ENCODE measurements at places on chromosomes 4 and X.

DNA sequence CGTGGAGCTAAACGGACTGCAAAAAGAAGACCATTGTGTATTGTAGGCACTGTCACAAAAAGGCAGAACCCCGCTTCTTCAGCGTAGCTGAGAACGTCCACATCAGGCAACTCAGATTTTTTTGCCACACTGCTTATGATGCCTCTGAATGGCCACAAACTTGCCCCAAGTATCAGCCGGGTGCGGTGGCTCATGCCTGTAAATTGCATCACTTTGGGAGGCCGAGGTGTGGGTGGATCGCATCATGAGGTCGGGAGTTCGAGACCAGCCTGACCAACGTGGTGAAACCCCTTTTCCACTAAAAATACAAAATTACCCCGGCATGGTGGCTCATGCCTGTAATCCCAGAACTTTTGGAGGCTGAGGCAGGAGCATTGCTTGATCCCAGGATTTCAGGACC is 14.9 kb upstream of the IL3RA start:
- DNase-seq = no peak

- DNase-seq = no peak
These were observed 104.3 kb upstream of the IGSF1 start for GRCh38 chrX:131393426-131393825.

DNA sequence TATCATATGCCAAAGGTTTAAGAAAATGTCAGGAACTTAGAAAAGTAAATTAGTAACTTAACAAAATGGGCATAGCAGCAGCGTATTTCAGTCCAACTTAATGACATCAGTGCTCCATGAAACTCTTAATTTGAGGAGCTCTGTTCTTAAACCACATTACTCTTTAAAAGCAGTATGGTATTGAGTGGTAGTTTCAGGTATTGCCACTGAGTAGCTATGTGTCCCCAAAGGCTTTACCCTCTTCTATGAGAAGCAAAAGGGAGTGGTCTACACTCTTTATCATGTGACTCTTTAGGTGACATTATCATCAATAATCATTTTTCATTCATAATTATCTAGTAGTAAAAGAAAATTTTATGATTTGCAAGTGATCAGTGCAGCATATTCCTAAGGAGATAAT is 158.3 kb downstream of the STIM2 start:
- no peak for DNase-seq

DNA sequence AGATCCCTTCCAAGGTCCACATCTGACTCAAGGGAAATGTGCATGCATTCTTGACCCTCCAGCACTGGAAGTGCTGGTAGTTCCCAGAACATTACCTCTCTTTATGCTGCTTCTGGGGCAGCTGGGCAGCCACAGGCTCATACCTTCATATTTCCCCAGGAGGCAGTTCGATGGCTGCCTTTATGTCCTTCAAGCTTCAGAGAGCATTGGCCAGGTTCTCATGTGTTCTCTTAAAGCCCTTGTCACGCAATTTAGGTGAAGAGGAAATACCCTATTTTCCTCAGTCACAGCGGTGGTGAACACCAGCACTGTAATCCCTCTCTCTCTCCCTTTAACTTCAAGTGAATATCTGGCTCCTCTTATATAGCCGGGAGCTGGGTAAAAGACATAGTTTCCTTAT is 134.3 kb downstream of the MID1IP1 start:
- no peak for DNase-seq

DNA sequence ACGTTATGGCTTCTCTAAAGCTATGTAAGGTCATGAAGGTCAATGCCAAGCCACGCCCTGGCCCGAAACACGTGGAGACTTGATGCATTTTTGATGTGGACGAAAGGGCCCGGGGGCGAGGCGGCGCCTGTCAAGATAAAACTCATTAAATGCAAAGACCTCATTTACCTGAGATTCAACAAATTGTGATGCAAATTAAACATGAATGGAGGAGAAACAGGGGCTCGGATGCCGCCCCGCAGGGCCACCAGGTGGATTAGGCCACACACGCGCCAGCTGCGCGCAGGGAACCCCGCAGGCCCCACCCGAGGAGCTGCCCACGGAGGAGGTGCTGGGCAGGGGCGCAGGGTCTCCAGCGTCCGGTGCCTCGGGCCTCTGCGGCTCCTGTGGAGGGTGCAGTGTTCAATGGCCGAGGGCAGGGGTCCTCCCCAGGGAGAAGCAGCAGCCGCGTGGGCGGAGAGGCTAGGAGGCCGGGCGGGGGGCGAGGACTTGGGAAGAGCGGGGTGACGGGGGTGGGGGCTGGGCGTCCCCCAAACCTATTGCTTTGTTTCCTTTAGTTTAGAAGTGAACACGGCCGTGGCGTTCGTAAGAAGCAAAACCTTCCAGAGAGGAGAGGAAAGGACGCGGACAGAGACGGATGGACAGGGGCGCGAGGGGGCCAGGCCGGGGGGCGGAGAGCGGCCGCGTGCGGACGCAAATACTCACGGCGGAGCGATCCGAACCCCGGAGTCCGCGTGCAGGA is 40.4 kb downstream of the CPLX1 start:
- no peak for DNase-seq

GRCh38 chr4:5638976-5639375 is 69.4 kb downstream of the EVC2 start:
- no peak for DNase-seq

GRCh38 chrX:41913476-41913875 is 9.9 kb downstream of the CASK start:
- no peak for DNase-seq

GRCh38 chr4:5615496-5616075 is 92.8 kb downstream of the EVC2 start:
- no peak for DNase-seq

DNA sequence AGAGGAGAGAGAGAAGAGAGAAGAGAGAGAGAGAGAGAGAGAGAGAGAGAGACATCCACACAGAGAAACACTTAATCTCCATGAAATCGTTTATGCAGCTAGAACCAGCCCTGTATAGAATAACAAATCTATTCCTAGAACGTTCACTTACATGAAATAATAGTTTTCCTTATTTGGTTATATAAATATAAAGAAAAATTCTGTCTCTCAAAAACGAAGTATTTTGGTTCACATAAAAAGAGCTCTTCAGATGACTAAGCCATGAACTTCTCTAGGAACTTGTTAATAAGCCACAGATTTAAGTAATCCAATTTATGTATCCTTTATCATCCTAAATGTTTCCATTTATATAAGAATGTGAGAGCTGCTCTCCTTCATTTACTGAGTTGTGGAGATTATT is 1315.1 kb upstream of the PCDH7 start:
- DNase-seq = no peak

- DNase-seq = no peak
These were observed 119.2 kb downstream of the IRF2 start for GRCh38 chr4:184355111-184355604.

- no peak for DNase-seq
These were observed 107.8 kb downstream of the EFNB1 start for GRCh38 chrX:68936608-68937007.

DNA sequence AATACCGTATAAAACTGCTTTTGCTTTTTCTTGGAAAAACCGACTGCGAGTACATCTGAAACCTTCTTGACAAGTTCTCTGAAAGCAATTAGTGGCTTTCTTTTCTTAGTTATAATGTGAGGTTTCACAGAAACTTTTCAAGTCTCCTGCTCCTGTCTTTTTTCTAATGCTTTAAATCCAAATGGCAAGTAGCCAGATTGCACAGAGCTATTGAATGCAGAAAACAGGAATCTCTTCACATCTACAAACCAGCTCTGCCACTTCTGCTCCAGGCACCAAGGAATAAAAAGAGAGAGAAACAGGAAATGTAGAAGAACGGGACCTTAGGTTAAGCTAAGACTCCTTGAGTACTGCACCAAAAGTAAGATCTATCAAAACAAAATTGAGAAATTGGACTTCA is 267.3 kb upstream of the TET2 start:
- no peak for DNase-seq

- DNase-seq = no peak
These were observed 47.5 kb upstream of the UGT2B15 start for GRCh38 chr4:68717999-68718398.

DNA sequence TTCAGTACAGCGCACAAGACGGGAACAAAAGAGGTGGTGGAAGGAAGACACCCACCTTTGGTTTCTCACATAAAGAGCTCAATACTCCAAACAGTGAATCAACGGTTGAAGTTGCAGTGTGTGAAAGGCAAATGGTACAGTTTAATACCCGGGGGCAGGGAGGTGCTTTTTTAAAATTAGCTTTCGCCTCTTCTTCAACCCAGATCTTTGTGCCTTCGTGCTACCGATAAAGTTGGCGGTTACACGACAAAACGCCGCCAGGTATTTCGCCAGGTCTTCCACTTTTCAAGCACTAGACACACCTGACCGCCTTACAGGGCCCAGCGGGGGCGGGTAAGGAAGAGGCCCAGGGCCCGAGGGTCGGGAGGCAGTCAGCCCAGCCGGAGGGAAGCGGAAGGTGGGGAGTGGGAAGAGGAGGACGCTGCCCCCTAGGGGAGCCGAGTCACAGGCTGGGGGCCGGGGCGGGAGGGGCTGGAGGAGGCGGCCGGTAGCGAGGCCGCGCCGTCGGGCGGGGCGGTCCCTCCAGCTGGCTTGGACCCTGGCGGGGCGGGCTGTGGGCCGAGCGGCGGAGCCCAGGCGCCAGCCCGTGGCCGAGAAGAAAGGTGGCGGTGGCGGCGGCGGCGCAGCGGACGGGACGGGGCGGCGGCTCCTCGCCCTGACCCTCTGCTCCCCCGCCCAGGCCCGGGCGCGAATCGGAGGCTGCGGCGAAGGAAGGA is 16.0 kb downstream of the UTP3 start:
- DNase-seq = no peak

GRCh38 chr4:38905652-38906385 is 38.2 kb downstream of the FAM114A1 start:
- no peak for DNase-seq

- no peak for DNase-seq
These were observed 214.5 kb upstream of the TACR3 start for GRCh38 chr4:103934178-103934789.

DNA sequence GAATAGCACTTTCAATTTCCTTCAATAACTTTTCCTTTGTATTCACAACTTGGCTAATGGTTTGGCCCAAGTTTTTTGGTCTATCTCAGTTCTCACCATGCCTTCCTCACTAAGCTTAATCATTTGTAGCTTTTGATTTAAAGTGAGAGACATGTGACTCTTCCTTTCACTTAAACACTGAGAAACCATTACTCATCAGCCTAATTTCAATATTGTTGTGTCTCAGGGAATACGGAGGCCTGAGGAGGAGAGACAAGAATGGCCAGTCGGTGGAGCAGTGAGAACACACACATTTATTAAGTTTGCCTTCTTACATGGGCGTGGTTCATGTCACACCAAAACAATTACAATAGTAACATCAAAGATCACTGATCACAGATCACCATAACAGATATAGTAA is 56.7 kb downstream of the TSPAN5 start:
- no peak for DNase-seq

DNA sequence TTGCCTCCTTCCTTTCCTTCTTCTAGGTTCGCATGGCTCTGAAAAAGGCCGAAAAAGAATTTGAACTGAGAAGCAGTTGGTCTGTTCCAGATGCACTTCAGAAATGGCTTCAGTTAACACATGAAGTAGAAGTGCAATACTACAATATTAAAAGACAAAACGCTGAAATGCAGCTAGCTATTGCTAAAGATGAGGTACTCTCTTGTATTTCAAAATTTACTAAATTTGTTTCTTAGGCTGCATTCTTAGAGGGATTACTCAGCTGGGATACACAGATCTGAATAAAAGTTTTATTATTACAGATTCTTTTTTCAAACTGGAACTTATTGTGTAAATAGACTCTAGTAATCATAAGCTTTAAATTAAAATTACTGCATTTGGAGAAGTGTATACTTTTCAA is 146.9 kb downstream of the STIM2 start:
- DNase-seq = no peak

DNA sequence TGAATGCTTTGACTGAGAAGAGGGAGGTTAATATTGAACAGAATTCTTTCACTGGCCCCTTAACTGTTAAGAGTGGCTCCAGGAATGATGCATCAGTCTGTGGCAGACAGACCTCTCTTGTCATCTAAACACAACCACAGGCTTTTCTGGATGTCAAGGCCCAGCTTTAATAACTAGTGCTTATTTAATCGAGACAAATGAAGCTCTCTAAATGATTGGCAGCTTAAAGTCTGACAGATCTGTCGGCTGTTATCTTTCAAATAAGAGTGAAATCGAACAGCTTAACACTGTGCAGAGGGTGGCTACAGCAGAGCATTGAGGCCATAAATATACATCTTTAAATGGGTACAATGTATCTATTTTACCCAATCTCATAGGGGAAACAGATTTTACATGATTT is 500.8 kb upstream of the PABPC4L start:
- no peak for DNase-seq

DNA sequence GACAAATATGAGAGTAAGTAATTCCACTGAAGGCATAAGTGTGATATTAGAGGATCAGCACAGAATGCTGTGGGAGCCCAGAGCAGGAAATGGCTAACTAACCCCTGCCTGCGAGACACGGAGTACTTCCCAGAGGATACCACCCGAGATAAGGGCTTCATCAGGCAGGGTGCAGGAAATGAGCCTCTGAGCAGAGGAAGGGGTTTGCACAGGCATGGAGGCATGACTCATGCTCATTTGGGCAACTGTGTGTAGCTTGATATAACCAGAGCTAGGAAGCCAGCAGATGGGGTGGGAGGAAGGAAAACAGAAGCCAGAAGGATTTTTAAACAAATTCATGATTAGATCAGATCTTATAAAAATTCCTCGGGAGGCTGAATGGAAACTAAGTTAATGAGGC is 70.0 kb upstream of the TSPAN5 start:
- DNase-seq = no peak

DNA sequence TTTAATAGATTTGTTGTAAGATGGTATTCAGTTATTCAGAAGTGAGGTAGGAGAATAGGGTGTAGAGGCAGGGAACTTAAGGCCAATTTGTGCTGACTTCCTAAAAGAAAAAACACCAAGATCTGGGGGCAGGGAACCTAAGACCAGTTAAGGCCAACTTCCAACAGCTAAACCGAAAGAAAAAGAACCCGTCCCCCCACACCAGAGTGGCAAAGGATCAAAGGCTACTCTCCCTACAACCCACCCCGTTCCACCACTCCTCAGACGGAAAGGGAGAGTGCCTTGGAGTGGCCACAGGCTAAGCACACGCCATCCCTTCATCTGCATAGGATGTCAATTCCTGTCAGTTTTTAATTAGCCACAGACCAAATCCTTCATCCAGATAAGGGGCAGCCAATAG is 3.7 kb upstream of the ZNF718 start:
- no peak for DNase-seq

GRCh38 chrX:40912576-40912975 is 172.7 kb upstream of the USP9X start:
- DNase-seq = no peak

DNA sequence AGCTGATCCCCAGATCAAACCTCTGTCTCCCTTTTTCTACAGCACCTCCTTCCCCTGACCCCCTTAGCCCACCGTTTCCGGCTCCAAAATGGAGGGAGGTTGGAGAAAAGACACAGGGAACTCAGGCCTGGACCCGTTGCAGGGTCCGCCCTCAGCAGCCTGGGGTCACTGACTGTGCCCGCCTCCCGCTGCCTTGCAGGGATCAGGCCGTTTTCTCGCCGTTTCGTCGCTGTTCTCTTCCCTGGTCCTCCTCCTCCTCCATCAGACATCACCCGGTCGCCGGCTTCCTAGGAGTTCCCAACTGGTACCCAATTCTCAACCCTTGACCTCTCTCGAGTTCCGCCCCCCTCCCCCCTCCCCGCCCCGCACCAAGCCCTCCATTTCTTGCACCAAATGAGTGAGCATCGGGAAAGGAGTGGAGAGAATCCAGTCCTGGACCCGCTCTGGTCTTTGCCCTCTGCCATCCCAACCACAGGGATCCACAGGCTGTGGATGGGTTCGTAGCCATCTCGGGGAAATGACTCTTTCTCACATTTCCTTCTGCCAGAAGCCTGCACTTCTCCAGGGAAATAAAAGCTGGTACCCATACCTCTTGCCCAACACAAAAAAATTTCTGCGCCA is 493 bp downstream of the TCEAL5 start:
- DNase-seq = no peak

All from cerebellar nuclear complex (tissue), 1 donor.